Stromal cell of bone marrow (primary cell): ENCODE measurements at places on chromosomes 3 and 15.

GRCh38 chr15:28264166-28264565 is 57.8 kb downstream of the HERC2 start:
- no peak for DNase-seq

DNA sequence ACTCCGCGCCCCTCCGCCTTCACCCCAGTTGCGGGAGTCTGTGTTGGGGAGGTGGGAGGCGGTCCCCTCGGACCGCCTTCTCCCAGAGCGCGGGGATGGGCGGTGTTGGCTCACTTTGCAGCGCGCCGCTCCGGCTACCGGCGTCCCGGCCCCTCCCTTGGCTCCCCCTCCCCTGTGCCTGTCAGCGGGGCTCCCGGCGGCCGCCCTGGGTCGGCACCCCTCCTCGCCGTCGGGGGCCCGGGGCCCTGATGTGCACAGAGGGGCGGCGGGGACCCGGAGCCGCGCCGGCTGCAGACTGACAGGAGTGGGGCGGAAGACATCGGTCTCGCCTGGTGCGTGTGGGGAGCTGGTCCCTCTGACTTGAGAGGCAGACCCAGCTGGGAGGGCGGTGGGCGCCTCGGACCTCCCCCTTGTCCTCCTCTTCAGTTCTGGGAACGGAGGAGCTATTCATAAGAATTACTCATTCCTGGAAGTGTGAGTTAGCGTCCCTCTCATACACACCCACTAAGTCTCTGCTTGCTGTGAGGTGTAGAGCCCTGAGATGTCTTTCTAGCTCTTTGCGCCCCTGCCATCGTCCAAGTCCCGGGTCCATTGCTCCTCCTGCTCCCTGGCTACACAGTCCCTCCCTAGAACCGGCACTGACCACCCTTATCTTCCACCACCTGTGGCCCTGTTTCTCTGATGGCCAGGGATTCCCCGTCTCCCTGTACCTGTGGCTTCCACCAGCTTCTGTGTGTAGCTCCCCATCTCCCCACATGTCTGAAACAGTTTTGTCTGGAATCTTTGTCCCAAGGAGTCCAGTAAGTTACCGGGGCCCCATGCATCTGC is 42.3 kb upstream of the ROPN1 start:
- no peak for DNase-seq

GRCh38 chr3:129552287-129553050 is 9.5 kb downstream of the H1-8 start:
- DNase-seq, result no peak

DNA sequence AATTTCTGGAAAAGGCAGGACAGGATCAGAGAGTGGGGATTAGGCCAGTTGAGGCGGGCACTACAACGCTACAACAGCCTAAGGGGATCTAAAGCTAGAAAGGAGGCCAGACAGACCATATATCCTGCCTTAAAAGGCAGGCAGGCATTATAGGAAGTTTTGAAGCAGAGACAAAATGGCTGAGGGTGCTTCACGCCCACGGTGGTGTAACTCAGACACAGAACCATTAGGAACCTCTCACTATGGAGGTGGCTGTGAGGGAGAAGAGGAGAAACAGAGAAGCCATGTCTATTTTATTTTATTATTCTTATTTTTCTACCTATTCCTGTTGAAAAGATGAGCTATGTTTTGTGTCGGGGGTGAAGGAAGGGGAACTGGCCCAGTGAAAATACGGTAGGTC is 2.1 kb upstream of the USP4 start:
- no peak for DNase-seq

DNA sequence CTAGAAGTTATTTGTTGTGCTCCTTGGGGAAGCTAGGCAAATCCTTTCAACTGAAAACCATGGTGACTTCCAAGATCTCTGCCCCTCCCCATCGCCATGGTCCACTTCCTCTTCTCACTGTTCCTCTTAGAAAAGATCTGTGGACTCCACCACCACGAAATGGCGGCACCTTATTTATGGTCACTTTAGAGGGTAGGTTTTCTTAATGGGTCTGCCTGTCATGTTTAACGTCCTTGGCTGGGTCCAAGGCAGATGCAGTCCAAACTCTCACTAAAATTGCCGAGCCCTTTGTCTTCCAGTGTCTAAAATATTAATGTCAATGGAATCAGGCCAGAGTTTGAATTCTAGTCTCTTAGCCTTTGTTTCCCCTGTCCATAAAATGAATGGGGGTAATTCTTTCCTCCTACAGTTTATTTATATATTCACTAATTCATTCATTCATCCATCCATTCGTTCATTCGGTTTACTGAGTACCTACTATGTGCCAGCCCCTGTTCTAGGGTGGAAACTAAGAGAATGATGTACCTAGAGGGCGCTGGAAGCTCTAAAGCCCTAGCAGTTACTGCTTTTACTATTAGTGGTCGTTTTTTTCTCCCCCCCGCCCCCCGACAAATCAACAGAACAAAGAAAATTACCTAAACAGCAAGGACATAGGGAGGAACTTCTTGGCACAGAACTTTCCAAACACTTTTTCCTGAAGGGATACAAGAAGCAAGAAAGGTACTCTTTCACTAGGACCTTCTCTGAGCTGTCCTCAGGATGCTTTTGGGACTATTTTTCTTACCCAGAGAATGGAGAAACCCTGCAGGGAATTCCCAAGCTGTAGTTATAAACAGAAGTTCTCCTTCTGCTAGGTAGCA is 657 bp downstream of the PATL2 start:
- DNase-seq, result peak; percentile 43

DNA sequence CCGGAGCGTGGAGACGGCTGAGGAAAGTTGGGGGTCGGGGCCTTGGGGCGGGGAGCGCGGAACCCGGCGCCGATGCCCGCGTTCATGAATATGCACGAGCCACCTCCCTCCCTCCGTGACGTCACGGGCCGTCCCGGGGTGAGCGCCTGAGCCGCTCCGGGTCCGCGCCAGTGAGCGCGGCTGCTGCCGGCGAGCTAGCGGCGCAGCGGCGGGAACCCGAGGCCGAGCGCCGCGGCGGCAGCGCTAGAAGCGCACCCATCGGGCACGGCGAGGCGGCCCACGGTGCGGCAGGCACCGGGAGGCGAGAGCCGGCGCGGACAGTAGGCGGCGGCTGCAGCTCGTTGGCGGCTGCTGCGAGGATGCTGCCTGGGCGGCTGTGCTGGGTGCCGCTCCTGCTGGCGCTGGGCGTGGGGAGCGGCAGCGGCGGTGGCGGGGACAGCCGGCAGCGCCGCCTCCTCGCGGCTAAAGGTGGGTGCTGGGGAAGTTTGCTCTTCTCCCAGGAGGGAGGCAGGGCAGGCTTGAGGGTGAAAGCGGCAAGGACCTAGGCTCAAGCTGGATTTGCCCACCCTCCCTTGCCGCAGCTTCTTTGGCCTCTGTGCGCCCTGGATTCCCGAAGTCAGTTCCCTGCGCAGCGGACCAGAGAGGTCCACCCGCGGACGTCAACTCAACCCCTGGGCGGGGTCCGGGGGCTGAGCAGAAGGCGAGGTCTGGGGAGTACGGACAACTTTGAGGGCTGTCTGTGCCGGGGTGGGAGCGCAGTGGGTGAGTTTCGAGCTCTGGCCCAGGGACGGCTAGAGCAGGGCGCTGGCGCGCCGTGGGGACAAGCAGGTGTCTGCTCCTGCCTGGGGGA is at the start of gene CLSTN2:
CLSTN2 (plus strand) TSS at position 170 of the 850 bp plus-strand sequence.
- DNase-seq, result peak; percentile 20

DNA sequence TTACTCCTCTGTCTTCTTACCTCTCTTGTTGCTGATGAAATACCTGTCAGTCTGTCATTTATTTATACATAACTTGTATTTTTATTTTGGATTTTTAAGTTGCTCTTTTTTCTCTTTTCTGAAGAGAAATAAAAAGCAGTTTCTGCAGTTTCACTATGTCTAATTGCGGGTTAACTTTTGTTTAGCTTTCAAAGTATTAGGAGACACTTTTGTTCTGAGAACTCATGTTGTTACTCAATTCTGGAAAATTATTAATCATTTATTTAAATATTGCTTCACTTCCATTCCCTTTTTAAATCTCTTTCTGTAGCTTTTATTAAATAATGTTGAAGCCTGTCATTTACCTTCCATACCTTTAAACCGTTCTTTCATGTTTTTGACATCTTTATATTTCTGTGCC is 29.2 kb downstream of the MYLK start:
- DNase-seq, result no peak

- DNase-seq, result no peak
These were observed 733.2 kb upstream of the GOLIM4 start for GRCh38 chr3:168828943-168829342.
